ENCODE measurements at places on chromosomes 7 and 10.

GRCh38 chr7:134654104-134654775 is 7.6 kb downstream of the BPGM start:
- DNase-seq = no peak

DNA sequence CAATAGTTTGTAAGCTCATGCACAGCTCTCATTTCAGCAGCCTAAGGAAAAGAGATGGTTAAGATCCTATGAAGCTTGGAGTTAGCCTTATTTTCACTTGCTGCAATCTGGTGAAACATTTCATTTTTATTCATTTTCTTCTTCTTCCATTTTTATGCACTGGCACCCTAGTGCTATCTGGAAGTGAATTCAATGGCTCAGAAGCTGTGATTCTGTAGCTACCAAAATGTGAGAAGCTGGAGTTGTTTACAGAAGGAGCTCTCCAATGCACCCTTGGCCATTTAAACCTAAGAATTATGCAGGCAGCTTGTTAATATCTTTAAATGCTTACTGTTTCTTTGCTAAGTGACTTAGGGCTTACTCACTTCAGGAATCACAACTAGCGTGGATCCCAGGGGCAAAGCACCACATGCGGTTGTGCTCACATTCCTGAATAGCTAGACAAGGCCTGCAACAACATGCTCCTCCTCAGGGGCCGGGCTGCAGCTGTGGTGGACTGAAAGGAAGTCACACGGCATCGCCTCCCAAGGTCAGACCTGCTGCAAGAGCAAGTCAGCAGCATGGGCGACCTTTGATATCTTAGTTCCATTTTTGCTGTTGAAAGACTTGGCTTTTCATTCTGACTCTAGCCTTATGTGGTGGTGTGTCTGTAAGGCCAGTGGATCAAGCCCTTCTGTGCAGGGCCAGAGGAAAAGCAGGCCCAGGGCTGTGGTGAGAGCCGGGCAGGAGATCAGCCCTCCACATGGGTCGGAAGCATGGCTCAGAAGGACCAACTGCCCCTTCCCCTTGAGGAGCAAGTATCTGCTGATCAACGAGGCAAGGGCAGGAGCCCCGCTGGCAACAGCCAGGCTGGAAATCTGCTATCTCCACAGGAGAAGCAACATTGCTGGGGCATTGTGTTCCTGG is 91.9 kb upstream of the MBL2 start:
- no peak for DNase-seq

DNA sequence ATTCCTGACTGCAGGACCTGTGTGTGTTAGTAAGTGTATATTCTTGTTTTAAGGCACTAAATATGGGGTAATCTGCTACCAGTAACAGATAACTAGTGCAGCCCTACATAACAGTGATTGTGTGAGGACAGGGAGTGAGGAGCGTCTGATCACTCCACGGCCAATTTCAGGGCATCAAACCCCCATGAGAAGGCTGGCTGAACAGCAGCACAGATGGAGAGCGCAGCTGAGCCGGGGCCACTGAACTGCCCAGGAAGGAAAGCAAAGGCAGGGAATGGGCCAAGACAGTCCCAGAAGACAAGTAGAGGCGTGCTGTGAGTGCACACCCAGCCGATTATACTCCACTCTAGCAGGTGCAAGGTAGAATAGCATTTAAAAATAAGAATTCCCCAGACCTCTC is 157.1 kb upstream of the CHST15 start:
- DNase-seq = no peak

GRCh38 chr7:130901209-130901783 is 167.3 kb upstream of the KLF14 start:
- DNase-seq = no peak

GRCh38 chr7:26172048-26172447 is 20.1 kb downstream of the NFE2L3 start:
- DNase-seq = no peak

DNA sequence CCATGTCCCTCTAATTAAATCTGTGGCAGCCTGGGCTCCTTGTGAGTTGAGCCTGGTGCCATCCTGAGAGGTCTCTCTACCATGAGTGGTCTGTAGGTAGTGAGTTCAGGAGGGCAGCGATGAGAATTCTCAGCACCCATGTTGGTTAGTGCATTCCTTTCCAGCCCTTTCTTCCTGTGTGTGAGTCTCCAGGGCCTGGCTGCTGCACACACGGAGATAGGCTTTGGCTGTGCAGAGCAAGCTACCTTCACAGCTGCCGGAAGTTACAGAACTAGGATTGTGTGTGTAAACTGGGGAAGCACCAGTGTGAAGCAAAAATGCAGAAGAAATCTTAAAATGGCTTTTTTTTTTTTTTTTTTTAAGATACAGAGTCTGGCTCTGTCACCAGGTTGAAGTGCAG is 358.6 kb downstream of the PAXIP1 start:
- no peak for DNase-seq

DNA sequence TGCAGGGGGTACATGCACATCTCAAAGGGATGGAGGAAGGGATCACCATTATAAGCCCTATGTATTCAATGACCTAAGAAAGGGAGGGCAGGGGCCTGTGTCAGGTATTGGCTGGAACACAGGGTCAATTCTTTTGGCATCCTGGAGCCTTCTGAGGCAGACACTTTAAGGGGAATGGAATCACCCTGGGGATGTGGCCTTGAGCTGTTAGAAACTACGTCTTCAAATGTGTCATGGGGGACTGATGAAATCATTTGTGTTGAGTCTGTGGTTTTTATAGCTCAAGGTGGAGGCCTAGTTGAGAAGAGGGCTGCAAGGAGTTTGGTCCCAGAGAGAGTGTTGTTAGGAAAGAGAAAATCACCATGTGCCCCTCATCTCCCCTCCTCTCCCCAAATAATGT is 206.1 kb upstream of the CELF2 start:
- no peak for DNase-seq

DNA sequence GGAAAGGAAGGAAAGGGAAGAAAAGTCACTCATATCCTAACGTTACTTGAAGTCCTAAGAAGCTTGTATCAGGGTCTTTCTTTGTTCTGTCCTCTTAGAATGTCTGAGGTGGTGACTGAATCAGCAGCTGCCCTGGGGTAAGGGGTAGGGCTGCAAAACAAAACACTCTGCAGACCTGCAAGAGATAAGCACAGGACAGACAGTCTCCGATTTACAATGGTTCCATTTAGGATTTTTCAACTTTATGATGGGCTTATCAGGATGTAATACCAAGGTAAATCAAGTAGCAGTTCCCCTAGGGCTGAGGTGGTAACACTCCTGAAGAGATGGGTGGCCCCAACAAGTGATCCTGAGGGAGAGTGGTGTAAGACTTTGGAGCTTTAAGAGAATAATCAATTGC is 16.5 kb downstream of the KDM7A start:
- DNase-seq = no peak

- no peak for DNase-seq
These were observed 14.6 kb upstream of the BRI3 start for GRCh38 chr7:98266840-98267239.

DNA sequence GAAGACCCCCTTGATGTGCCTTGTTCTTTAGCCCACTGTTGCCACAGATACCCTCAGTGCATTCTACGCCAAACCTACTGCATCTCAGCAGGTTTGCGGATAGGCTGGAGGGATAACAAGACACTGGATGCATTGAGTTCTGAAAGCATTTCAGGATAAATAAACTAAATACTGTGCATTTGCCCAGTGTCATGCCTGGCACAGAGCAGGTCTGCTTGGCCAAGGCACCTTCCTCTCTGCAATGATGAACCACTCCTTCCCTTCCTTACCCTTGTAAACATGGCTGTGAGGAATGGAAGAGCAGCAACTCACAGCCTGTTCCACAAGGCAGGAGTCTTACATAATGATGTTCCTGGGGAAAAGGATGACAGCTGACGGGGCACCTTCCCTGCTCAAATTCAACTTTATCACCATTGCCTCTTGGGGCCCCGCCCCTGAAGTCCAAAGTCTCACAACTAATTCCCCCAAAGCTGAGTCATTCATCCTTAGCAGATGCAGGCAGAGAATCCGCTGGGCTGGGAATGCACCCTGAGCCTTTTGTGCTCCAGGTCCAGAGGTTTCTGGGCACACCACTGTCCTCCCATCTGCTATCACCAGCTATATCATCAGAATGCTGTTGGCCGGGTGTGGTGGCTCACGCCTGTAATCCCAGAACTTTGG is 11.6 kb downstream of the DDX56 start:
- no peak for DNase-seq

DNA sequence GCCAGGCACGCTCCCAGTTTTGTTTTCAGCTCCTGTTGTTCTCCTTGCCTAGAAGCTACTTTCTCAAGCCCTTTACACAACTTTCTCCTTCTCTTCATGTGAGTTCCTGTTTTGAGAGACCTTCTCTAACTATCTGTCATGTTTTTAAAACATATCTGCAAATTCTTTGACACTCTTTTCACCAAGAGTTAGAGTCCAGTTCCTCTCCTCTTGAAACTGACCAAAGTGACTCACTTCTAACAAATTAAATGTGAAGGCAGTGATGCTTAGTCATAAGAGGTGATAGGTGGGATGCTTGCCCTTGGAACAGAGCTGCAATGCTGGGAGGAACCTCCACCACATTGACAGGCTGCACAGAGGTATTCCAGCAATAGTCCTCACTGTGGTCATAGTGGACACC is 25.3 kb downstream of the ZSCAN25 start:
- DNase-seq = no peak

DNA sequence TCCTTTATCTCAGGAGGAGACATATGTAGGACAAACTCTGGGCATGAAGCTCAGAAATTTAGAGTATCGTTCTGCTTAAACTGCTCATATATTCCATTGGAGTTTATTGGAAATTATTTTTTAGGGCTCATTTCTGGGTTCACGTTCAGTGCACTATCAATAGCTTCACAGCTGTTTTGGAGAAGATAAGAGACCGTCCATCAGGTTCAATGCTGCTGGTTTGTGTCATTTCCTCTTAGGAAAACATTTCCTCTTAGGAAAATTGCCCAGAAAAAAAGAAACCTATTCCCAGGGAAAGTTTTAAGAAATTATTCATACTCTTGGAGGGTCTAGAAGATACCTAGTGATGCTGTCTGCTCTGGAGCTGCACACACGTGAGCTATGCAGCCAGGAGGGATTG is 691.7 kb downstream of the GRID1 start:
- DNase-seq = no peak

- no peak for DNase-seq
These were observed 644 bp downstream of the UMAD1 start for GRCh38 chr7:7641129-7641663.

- DNase-seq = no peak
These were observed 88.1 kb upstream of the RSU1 start for GRCh38 chr10:16905320-16905719.

- no peak for DNase-seq
These were observed 24.5 kb upstream of the PPP1R9A start for GRCh38 chr7:94882891-94883290.

DNA sequence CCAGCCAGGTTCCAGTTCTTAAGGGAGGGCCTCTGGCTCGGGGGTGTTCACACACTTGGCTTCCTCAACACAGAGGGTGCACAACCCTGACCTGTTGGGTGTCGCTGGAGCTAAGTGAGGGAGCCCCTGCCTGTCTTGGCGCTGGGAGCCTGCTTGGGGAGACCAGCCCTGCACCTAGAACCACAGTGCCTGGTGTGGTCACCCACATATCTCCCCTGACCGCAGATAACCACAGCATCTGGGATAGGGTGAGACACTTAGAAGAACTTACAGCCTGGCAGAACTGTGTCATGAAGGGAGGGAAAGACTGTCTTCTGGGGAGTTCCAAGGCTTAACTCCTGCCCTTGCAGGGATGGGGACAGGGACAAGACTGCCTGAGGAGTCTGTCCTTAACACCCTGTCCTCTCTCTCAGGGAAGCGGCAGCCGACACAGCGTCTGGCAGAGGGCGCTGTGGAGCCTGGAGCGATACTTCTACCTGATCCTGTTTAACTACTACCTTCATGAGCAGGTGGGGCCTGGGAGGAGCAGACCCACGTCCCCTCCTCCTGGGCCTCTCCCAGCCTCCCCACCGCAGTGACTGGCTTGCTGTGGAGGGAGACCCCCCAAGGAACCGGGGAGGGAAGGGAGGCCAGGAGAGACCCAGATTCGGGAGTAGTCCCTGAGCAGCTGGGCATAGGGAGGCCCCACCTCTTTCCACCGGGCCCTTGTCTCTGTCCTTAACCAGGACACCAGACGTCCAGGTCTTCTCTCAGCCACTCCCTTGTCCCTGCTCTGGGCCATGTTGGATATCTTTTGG is 59.0 kb downstream of the PALD1 start:
- DNase-seq = no peak

DNA sequence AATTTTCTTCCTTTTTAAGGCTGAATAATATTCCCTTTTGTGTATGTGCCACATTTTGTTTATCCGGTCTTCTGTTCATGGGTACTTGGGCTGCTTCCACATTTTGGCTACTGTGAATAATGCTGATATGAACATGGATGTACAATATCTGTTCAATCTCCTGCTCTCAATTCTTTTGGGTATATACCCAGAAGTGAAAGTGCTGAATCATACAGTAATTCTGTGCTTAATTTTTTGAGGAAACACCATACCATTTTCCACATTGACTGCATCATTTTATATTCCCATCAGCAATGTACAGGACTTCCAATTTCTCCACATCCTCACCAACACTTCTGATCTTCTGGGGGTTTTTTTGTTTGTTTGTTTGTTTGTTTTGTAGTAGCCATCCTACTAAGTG is 135.0 kb upstream of the INHBA start:
- no peak for DNase-seq

- DNase-seq = no peak
These were observed 576.9 kb downstream of the SUGCT start for GRCh38 chr7:40711706-40712105.

DNA sequence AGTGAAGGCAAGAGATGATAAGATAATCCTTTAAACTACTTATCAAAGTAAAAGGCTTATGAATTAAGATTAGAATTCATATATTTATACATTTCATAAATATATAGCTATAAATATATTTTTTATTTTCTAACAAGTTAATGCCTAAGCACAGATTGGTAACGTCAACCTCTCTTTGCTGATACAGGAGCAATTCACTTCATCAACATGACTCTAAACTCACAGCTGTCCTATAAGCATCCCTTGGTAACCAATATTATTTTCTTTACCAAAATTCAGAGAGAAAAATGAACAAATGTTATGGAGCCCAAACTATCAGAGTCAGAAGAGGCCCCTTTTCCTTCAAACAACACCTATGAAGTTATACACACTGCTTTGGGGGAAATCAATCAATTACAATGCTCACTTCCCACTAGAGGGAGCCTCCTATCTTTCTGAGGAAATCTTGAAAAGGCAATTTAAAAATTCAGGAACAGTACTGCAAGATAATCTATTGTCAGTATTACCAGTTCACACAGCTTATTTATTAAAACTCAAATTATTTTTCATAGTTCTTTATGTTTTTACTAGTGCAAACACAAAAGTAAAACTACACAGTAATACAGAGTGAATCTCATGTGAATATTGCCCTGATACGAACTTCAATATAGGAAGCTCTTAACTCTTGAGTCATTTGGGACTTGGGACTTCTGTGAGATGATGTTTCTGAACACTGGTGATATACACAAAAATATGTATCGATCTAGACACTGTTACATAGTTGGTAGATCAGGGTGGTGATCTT is 51.0 kb upstream of the NOBOX start:
- DNase-seq = no peak

DNA sequence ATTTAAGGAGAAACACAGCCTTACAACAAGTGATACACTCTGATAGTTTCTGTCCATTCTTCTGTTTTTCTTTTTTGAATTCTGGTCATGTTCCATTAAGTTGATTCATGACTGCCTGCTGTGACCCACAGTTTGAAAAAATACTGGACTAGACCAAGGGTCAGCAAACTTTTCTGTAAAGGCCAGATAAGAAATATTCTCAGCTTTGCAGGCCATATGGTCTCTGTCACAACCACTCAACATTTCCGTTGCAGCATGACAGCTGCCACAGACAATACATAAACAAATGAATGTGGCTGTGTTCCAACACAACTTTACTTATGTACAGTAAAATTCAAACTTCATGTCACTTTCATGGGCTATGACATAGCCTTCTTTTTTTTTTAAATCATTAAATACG is 156.7 kb downstream of the PLXNA4 start:
- no peak for DNase-seq

Measured in CD4-positive, alpha-beta memory T cell (primary cell).